ENCODE measurements at places on chromosomes 11 and 22.

- DNase-seq: no peak
Measured at GRCh38 chr11:18578975-18579598, 9.4 kb downstream of the UEVLD start.

- DNase-seq: no peak
Measured at GRCh38 chr22:46287873-46288751, 8.6 kb upstream of the GTSE1 start.

DNA sequence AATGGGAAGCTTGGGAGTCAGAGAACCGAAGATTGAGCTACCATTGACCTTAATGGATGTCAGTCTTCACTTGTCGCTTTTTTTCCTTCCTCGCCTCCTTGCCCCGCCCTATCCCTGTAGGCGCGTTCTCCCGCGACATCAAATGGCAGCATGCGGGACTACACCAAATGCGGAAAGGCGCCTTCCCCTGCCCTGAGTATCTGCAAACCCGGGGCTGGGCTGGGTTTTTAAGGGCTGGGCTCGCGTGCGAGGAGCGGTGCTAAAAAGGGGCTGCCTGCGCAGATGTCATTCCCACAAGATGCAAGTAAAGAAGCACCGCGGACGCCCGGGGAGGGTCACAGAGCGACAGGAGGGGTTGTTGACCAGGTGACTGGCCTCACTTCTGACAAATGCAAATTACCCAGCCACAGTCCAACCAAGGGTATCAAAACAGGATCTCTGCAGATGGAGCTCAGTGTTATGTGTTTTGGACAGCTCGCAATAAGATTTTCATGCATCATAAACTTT is 4.7 kb upstream of the FAM111B start:
- no peak for DNase-seq

DNA sequence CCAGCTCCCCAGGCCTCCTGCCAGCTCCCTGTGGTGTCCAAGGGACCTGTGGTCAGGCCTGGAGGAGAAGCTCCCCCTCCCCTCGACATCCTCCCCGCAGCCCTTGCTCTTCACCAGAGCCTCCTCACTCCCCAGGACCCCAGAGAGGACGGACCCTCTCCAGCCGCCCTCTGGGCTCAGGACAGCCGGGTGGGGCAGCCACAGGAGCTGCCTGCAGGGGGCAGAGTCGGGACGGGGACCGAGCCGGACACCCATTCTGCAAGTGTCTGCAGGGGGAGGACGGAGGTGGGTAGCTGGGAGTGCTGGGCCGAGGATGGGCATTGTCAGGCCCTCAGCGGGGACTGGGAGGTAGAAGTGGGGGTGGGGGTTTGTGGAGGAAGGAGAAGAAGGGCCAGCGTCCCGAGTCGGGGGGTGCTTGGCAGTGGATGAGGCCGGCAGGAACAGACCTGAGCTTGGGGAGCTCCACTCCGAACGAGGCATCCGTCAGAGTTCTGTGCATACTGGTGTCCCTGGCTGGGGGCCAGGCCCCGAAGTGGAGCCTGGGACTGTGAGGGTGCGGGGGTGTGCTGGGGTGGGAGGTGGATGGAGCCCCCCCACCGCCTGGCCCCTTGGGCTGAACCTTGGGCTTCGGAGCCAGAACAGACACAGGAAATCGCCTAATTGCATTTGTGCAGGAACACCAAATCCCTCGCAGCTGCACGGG is 15.2 kb downstream of the PRR33 start:
- no peak for DNase-seq

DNA sequence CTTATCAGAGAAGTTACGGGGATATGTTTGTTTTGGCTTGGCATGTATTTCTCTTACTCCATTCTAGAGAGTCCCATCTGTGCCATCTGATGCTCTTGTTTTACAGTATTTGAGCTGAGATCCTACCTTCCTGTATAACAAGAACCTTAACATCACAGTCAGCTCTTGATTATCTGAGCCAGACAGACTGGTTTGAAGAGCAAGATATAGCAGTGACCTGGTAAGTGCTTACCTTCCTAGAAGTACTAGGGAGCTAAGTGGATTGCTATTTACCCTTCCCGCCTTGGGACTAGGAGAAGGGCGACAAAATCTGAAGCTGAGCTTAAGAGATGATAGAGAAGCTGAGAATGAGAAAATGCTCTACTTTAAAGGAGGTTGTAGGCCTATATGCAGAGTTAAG is 235.3 kb downstream of the CSNK2A3 start:
- DNase-seq: peak; percentile 39

- no peak for DNase-seq
Measured at GRCh38 chr11:79973721-79974617, 533.1 kb upstream of the TENM4 start.

- no peak for DNase-seq
Measured at GRCh38 chr11:46050662-46051061, 70.6 kb downstream of the PHF21A start.

GRCh38 chr11:29251738-29252137 is 765.1 kb downstream of the KCNA4 start:
- no peak for DNase-seq

- no peak for DNase-seq
Measured at GRCh38 chr11:12213883-12214282, 103.5 kb downstream of the MICAL2 start.

- DNase-seq: no peak
Measured at GRCh38 chr11:63762654-63763495, 5.7 kb downstream of the ZFTA start.

DNA sequence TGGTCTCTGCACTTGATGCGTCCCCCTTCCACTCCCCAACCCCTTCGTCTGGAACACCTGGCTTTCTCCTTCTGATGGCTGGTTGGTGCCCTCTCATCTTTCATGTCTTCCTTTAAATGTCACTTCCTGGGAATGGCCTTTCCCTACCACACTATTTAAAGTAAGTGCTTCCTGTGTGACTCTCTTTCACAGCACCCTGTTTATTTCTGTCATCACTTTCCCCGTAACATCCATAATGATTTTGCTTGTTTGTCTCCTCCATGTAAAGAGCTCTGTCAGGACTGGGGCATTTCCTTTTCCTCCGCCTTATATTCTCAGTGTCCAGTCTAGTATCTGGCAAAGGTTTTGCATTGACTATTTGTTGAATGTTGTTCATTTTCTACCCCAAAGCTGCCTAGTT is 143.0 kb downstream of the DBX1 start:
- DNase-seq: no peak

DNA sequence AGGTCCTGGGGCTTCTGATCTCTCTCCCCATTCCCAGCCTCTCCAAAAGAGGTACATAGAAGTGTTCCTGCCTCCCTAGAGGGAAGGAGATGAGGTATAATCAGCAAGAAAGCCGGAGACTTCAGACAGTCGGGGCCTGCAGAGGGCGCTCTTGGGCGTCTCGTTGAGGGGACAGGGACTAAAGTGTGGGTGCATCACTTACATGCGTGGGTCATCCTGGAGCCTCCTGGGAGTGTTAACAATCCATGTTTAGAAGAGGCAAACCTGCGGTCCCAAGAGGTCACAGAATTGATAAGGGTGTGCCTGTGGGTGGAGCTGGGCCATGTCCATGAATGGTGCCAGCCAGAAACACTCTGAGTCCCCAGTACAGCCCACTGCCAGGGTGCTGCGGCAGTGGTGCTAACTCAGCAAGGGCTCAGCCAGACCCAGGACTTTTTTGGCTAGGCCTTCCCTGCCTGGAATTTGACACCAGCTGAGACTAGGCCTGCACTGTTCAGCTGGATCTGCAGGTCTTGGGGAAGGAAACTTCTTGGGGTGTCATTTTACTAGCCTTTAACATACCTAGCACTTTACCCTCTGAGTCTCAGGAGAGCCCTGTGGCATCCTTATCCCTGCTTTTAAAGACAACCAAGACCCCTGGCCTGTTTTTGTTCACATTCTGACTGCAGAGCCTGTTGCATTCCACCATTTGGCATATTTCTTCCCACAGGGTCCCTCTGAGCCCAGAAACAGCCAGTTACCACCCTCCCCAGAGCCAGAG is 5.5 kb downstream of the YDJC start:
- DNase-seq: no peak

DNA sequence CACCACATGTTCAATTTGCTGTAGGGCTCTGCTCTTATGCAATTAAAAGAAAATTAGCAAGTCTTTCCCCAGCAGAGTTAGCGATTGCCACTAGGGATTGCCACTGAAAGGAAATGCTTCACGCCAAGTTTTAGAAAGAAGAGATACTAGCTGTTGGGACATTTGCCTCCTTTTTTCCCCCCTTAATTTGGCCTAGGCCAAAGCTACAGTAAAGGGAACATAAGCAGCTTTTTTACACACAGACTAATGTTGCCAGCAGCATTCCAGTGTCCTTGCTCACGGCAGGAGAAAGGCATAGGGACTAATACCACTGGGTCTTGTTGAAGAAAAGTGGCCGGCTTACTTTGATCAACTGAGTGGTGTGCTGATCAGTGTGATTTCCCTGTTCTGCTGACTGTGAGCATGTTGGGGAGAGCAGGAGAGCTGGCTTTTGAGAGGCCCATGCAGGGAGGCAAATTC is 71.2 kb downstream of the PHF21A start:
- DNase-seq: no peak

- no peak for DNase-seq
Measured at GRCh38 chr11:64233913-64234586, at the start of gene VEGFB. TSS of gene VEGFB (plus strand) at chr11:64234584. CDS start at chr11:64234834, 250 bp downstream.

DNA sequence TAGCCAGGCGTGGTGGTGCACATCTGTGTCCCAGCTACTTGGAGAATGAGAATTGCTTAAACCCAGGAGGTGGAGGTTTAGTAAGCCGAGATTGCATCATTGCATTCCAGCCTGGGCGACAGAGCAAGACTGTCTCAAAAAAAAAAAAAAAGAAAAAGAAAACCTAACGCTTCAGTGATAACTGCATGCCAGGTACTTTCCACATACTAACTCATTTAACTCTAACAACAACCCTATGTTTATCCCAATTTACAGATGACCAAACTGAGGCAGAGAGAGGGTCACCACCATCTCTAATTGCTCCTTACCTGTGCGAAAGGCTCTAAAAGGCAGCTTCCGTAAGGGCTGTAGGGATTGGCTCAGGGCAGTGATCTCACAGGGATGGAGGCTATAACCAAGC is 11.6 kb downstream of the PISD start:
- no peak for DNase-seq
